ENCODE measurements at places on chromosomes 16 and 17.

DNA sequence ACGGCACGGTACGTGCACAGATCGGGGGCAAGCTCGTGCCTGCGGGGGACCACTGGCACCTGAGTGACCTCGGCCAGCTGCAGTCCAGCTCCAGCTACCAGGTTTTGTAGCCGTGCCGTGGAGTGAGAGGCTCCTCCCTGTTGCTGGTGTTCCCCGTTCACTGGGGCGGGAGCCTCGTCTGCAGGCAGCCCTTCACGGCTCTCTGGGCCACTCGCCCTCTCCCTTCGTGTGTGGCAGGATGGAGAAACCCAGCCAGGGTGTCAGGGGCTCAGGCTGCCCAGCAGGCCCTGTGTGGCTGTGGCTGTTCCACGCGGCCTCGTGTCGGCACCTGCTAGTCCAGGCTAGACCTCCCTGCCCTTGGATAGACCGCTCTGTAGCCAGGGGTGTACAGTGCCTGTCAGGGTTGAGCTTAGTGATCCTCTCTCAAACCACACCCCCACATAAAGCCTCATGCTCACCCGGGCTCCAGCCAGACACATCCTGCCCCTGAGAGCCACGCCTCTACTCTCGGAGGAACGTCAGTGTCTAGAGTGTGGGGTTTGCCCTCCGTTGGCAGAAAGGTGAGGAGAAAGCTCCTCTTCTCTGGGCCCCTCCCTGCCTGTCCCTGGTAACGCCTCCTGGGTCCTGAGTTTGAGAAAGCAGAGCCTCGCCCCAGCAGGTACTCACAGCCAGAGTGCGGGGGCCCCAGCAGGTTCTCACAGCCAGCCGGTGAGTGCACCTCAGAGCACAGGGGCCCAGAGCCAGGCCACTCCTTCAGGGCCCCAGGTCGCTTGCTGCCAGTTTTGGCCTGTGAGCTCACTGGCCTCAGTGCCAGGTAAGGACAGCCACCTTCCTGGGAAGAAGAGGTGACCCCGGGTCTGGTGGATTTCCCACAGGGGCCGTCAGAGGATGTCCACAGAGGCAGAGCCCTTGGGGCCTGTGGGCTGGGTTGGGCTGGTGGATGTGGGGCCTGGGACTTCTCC is 27.7 kb downstream of the NME3 start:
- DNase-seq, result no peak

DNA sequence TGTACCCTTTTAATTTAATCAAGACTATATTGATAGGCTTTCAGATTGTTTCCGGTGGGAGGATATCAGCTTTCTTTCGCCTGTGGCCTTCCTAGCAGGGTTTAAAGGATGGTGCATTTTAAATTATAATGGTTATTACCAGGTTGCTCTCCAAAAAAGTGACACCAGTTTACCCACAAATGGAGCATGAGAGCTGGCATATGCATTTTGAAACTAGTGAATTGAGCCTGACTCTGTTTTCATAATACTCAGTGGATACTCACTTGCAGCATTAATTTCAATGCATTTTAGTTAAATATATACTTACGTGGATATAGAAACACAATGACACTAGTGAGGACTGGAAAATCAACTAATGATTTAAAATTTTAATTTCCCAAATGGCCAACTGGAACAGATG is 5.8 kb downstream of the MYL4 start:
- DNase-seq, result no peak

DNA sequence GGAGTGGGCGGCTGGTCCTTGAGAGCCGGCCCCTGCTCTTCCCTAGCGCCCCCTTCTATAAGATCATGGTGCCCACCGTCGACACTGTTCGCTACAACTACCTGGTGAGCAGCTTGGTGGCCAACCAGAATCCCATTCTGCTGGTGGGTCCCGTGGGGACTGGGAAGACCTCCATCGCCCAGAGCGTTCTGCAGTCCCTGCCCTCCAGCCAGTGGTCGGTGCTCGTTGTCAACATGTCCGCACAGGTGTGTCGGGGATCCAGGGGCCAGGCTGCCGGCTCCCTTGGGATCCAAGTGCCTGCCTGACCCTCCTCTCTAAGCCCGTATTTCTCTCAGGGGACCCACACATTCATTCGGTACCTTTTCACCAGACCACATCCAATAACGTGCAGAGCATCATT is 41.4 kb upstream of the KDM6B start:
- no peak for DNase-seq

DNA sequence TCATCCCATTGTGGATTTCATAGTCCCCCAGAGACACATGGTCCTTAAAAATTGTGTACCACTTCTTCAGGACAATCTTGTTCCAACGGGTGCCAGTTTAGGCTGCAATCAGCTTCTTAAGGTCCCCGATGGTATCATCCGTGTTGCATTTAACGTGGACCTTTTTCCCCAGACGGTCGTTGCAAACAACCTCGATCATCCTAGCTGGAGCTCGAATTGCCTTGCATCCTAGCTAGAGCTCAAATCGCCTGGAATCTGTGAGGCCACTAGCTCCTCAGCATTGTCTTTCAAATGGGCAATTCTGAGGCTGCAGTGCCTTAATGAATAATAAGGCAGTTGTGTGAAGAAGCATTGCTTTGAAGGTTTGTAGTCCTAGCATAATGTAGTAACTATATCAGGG is 37.7 kb upstream of the RHBDL3 start:
- DNase-seq, result no peak

GRCh38 chr17:35160354-35161201 is 13.0 kb downstream of the UNC45B start:
- peak; percentile 21 for DNase-seq

- DNase-seq, result no peak
Measured at GRCh38 chr17:67566656-67567055, 151.1 kb upstream of the NOL11 start.

- DNase-seq, result no peak
Measured at GRCh38 chr17:74776990-74777389, 845 bp upstream of the NAT9 start.
